ENCODE measurements at places on chromosomes 3 and 15. TPM values are rescaled to one million over a fixed set of nuclear protein-coding genes. Genes with fewer than 3 reads are reported as not detected.

DNA sequence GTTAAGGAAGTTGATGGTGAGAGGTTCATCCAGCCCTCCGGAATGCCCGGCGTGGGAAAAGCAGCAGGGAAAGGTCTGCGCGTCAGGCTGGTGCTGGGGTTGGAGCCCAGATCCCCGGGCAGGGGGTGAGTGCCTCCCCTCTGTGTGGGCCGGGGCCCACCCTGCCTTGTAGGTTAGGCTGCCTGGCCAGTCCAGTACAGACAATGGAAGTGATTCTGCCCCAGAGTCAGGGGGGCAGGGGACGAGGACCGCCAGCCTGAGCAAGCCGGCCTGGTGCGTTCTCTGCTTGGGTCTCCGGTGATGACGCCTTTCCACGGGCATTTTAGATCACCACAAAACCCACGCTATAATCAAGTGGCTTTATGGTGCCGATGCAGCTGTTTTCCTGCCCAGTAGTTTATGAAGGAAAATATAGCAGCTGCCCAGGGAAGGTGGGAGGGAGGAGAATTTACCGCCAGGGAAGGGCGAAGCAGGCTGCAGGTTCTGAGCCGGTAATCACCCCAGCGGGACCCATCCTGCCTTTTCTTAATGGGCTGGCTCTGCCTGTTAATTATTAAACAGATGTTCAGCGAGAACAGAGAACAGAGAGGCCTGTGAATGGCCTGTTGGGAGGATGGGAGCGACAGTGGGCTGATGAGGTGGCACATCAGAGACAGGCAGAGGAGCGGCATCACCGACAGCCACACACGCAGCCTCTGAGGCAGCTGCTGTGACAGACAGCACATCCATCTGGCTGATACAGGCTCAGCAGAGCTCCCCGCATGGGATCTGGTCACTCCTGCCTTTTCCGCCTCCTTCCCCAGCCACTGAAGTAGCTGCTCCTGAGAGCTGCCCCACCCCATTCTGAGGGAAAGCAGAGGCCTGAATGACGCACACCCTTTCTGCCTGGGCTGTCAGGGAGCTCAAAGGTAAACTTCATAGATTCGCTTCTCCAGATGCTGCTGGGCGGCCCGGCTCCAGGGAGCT, 35.2 kb downstream of the BDH1 start:
- H3K4me1 ChIP-seq: peaks cover 57% of the 10 kb centered on the region
- no peaks in the 10 kb centered on the region for H3K27me3 ChIP-seq
- peak; percentile 86 for DNase-seq
- H3K4me3 ChIP-seq: no peak overlapping the region

DNA sequence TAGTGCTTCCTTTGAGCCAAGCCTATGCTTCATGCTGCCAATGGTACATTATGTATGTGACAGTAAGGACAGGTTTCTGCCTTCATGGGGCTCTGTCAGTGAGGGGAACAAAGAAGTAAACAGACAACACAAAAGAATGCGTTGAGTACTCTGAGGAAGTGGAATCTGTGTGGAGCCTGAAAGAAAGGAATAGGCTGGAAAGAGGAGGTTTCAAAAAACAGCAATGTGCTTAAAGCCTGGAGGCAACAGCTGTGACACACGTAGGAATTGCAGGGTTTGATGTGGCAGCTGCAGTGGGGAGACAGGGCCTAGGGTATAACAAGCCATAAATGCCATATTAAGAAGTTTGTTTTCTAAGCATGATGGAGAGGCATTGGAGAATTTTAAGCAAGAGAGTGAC, 316.7 kb downstream of the CLSTN2 start:
- H3K27me3 ChIP-seq: no peaks in the 10 kb centered on the region
- no peak overlapping the region for H3K27ac ChIP-seq
- H3K4me1 ChIP-seq: no peaks in the 10 kb centered on the region
- H3K4me3 ChIP-seq: no peak overlapping the region
- no peaks in the 10 kb centered on the region for H3K36me3 ChIP-seq

SLC6A11 gene
- total RNA-seq: not detected

- no peaks in the 10 kb centered on the region for H3K36me3 ChIP-seq
- H3K4me1 ChIP-seq: peaks cover 21% of the 10 kb centered on the region
- DNase-seq: no peak
- no peak overlapping the region for H3K4me3 ChIP-seq
- no peak overlapping the region for H3K27ac ChIP-seq
Observed at GRCh38 chr15:69731081-69731330, 278.4 kb downstream of the RPLP1 start.

WHAMM gene
- total RNA-seq: 5.4 TPM

DNA sequence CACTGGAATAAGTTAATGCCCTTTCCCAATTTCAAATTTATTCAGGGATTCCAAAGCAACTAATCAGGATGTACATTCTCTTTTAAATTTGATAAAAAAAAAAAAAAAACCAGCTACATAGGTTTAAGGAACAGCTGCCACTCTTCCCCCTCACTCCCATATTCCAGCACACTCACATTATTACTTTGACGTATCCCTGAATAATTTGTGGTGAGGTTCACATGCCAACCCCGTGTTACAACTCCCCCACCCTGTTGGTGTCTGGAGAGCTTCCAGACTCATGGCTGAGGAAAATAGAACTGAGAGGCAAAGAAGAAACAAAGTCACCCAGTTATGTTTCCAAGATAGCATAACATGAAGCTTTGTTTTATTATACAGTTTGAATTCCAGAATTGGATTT, 300.5 kb upstream of the MME start:
- no peaks in the 10 kb centered on the region for H3K36me3 ChIP-seq
- DNase-seq: no peak
- no peak overlapping the region for H3K27ac ChIP-seq
- H3K27me3 ChIP-seq: no peaks in the 10 kb centered on the region
- H3K4me3 ChIP-seq: no peak overlapping the region
- no peaks in the 10 kb centered on the region for H3K4me1 ChIP-seq

FETUB gene
- not detected for total RNA-seq

GHSR gene
- total RNA-seq: not detected

IL12A gene
- not detected for total RNA-seq

GRCh38 chr15:92951800-92952457, 51.8 kb downstream of the CHD2 start:
- no peaks in the 10 kb centered on the region for H3K4me1 ChIP-seq
- H3K27me3 ChIP-seq: no peaks in the 10 kb centered on the region
- no peak overlapping the region for H3K27ac ChIP-seq
- no peak for DNase-seq
- H3K4me3 ChIP-seq: no peak overlapping the region
- peaks cover 96% of the 10 kb centered on the region for H3K36me3 ChIP-seq
